HepG2 (cell line): ENCODE measurements at places on chromosomes 3 and 15.
A peak's percentile ranks its signal among the peaks of the same experiment; 100 is the strongest.

DNA sequence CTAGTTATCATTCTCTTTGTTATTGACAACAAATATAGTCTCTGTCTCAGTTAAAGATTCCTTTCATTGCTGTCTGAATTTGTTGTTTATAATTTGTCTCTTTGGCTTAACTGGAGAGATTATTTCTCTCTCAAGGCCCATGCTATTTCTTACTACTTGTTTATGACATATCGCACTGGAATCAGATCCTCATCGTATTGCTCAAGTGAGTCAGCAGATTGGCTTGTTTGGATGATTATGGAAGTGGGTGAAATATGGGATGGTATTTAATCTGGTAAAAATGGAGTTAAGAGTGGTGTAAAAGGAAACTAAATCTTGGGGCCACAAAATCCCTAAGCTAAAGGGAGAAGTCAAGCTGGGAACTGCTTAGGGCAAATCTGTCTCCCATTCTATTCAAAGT lies 613.1 kb downstream of the SI start:
- DNase-seq, result no peak

DNA sequence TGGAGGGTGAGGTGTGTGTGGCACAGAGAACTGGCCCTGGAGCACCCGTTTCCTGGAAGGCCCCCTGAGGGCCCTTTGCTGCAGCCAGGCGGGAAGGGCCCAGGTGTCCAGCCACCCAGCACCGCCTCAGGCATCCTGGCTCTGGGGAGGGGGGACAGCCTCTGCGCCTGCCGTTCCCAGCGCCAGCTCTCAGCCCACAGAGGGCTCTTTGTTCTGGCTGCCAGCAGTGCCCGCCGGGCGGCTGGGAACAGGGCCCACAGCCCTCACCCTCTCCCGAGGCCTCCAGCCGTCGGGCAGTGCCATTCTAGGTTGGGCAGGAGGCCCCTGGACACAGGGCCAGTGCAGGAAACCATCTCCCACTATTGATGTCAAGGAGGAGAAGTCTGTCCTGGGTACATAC lies 8.3 kb downstream of the SLC38A3 start:
- DNase-seq, result no peak

DNA sequence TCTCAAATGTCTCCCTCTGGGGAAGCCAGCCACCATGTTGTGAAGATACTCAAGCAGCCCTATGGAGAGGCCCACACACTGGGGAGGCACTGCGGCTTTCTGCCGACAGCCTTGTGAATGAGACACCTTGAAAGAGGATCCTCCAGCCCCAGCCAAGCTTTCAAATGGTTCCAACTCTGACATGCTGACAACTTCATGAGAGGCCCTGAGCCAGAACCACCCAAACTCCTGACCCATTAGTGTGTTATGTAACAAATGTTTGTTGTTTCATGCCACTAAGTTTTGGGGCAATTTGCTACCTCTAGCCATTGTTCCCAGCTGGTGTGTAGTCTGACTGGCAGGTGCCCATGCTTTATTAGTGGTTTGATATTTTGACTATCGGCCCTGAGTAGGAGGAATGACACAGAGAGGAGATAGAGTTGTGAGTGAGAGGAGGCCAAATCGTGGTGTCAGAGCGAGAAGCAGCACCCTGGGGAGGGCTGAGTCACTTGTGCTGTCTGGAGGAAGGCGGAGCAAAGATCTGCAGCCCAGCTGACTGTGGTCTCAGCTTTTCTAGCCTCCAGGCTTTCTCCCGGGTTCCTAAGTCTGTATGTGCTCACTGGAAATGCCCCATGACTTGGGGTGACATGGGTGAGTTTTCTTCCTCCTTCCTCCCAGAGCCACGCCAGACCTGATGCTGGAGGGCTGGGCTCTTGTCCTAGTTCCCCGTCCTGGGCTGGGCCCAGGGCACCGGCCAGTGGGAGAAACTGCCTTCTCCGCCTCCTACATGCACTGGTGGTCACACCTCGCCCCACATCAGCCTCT lies 56.7 kb upstream of the BLM start:
- DNase-seq, result no peak

DNA sequence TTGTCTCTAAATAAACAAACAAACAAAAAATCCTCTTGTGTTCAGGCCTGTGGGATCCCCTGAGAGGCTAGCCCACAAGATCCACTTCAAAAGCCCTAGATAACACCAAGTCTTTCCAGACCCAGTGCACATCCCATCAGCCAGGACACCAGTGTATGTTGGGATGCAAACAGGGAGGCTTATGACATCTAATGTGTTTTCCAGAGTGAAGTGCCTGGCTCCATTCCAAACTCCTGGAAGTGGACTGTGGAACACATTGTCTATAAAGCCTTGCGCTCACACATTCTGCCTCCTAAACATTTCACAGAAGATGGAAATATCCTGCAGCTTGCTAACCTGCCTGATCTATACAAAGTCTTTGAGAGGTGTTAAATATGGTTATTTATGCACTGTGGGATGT lies 57.0 kb downstream of the MLH1 start:
- DNase-seq, result no peak

DNA sequence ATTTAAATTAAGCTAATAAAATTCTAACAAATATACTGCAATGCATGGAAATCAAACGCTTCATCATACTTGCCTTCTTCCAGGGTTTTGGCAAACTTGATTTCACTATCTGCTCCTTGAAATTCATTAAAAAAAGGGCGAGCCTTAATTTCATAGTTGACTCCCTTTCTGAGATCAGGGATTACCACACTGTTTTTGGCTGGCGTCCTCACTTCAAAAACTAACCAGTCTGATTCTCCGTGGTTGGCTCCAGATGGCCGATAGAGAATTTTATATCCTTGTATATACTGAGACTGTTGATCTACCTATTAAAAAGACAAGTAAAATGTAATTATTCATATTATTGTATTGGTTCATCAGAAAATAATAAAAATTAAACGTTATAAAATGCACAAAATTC lies 1106.8 kb downstream of the ROBO1 start:
- DNase-seq, result no peak

- DNase-seq, result no peak
Measured at GRCh38 chr15:34642247-34642646, 58.8 kb upstream of the GOLGA8B start.

GRCh38 chr15:64249406-64249805 lies 86.6 kb upstream of the PPIB start:
- no peak for DNase-seq

DNA sequence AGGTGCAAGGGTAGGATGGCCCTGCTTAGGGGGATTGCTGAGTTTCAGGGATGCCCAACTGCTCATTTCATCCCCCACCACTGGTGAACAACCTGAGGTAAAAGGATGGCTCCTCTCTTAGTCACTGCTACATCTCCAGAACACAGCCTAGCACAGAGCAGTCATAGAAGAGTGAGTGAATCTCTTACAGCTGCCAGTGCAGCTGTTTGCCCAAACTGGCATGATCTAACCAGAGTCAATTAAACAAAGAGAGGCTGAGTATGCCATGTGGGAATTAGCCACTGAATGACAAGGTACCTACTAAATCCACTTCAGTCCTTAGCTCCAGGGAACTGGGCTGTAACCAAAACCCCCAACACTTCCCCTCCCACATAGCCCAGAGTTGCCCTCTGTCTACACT lies 6.8 kb upstream of the NCKIPSD start:
- DNase-seq, result no peak

DNA sequence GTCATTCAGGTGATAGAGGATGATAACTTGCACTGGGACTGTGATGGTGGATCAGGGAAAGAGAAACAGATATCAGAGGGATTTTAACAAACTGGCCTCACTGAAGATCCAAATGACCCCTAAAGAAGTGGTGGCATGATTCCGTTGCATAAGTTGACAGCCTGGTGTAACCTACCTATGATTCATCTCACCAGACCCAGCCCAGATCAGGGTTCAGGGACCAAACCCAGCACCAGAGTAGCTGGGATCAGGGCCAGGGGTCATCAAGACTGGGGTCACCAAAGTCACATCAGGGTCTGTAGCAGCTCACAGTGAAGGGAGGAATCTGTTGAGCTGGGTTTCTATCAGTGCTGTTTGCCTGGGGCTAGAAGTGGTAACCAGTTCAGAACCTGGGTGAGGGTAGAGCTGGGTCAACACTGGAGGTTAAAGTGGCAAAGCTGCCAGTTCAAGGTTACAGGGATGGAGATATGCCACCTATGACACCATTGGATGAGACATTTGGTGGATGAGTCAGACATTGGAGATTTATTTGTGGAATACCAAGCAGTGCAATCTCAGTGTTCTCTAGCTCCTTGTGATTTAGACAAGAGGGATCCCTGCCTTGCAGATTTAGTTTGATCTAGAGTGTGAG lies 35.9 kb downstream of the CASR start:
- DNase-seq, result no peak

DNA sequence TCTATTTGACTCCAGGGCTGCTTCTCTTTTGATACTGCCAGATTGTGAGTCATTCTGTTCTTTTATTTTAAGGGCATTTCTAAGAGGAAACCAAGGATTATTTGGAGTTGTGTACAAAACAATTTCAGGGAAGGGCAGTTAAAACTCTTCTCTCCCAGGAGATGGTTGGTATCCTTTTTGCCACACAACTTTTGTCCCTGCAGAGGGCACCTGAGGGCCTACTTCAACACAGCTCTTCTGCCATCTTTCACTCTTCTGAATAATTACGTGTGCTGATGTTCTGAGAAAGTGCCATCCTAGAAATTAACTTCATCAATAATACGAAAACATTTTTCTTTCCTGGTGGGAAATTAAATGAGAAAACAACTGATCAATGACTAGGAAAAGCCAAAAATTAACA lies 75.7 kb upstream of the GADL1 start:
- peak; percentile 4 for DNase-seq

- DNase-seq, result no peak
Measured at GRCh38 chr3:100141586-100141985, 27.3 kb upstream of the FILIP1L start.

- DNase-seq, result no peak
Measured at GRCh38 chr3:34947834-34948233, 691.5 kb upstream of the ARPP21 start.

DNA sequence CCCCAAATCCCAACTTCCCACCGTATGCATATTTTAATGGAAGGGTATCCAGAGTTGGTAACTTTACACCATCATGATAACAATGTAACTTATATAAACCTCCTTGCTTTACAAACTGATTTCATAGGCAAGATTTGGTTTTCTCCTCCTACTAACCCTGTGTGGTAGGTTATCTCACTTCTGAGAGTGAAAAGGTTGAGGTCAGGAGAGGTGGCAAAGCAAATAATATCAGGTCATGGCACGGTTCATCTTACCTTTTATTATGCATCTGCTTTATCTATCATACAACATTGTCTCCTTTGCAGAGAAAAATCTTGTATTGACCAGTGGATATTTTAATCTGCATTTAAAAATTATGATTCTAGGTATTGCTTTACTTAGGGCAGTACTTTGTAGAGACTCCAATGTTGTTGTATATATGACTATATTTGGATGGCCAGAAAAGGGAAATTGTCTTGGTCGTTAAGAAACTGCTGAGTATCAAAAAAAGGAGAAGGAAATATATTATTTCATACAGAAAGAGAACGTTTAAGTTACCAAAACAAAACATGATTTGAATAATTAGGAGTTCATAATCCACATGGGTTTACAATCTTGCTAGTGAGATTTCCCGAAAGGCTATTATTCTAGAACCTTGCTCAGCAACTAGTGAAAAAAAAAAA lies 30.4 kb downstream of the NFKBIZ start:
- DNase-seq, result no peak

GRCh38 chr3:10206166-10206511 lies 41.4 kb downstream of the IRAK2 start:
- no peak for DNase-seq

DNA sequence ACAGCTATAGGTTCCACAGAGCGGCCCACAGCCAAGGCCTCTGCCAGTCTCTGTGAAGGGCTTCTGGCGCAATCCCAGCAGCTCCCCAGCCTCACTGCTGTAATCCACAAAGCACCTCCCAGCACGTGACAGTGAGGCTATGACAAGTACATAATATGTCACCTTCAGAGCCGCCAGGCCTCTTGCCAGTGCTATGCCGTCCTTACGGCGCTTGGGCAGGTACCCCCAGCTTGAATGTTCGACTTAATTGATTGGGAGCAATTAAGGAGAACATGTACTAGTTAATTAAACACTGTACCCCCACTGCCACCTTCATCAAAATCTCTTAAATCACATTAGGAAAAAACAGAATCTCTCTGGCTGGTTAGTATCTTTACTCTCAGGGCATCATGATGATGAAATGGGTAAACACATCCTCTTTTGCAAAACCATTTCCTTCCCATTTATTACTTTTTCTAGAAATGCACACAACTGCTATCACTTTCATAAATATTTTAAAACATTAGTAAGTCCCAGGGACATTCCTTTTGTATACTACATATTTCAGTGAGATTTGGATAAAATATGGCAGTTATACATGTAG lies 169.9 kb downstream of the XXYLT1 start:
- DNase-seq, result no peak

GRCh38 chr3:8764528-8764927 lies 4.9 kb downstream of the OXTR start:
- no peak for DNase-seq

GRCh38 chr3:99842826-99843589 lies 25.3 kb downstream of the CMSS1 start:
- DNase-seq, result peak; percentile 38

- DNase-seq, result no peak
Measured at GRCh38 chr15:91253605-91254004, 153.5 kb downstream of the SV2B start.

- no peak for DNase-seq
Measured at GRCh38 chr15:101108461-101108775, 143.4 kb downstream of the CHSY1 start.

GRCh38 chr3:144390786-144391185 lies 419.2 kb downstream of the DIPK2A start:
- DNase-seq, result no peak

DNA sequence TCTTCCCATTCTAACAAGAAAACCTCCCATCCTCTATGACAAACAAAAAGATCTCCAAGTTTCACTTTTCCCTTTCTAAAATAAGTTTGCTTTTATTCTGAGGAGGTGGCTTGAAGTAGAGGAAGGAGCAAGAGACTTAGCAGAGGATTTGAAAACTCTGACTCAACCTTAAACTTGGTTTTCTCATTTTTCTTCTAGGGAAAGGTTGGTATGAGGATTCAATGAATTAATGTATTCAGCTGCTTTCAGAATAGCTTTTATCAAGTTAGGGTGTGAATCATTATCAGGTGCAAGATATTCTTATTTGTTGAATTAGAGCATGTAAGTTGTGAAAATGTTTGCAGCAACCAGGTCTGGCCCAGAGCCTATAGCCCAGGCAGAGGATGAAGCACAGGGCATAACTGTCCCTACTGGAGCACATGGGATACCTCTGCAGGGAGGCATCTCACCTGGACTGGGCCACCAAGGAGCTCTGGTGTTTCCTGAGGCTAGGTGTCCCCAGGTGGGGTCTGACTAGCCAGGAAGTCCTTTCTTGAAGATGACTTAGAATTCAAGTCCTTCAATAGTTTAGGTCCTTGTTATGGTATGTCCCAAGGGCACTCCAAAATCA lies 42.3 kb downstream of the SATB1 start:
- no peak for DNase-seq

GRCh38 chr3:177358091-177358976 lies 161.1 kb upstream of the TBL1XR1 start:
- peak; percentile 97 for DNase-seq

DNA sequence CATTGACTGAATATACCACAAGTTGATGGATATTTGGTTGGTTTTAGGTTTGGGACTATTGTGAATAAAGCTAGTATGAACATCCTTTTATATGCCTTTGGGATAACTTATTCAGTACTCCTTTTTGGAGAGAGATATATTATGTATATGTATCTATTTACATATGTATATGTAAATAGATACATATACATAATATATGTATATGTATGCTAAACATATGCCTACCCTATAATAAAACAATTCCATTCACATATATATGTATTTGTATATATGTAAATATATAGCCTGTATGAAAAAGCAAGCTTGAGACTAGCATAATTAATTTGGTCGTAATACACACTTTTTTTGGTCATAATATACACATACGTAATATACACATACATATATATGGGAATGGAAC lies 15.8 kb upstream of the GASK1A start:
- no peak for DNase-seq
